Forelimb muscle (tissue), 1 donor: ENCODE measurements at places on chromosomes 7 and 10.

- no peak for DNase-seq
Measured at GRCh38 chr7:97971990-97972943, 17.7 kb downstream of the OCM2 start.

- DNase-seq = no peak
Measured at GRCh38 chr10:80144696-80145131, 12.2 kb downstream of the PLAC9 start.

DNA sequence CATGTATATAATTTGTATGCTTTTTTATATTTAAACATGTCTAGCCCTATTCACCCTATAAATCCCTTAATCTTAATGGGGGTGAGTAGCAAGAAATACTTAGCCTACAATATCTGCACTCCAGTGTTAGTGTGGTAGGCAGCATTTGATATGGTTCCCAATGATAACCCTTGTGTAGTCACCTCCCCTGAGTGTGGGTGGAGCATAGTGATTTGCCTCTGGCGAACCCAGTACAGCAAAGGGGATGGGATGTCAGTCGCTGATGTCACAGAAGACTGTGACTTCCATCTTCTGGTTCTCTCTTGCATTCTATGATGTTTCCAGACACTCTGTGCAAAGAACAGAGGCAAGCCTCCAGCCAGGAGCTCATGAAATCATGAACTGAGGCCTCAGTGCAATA is 211.2 kb downstream of the CRPPA start:
- DNase-seq = no peak

DNA sequence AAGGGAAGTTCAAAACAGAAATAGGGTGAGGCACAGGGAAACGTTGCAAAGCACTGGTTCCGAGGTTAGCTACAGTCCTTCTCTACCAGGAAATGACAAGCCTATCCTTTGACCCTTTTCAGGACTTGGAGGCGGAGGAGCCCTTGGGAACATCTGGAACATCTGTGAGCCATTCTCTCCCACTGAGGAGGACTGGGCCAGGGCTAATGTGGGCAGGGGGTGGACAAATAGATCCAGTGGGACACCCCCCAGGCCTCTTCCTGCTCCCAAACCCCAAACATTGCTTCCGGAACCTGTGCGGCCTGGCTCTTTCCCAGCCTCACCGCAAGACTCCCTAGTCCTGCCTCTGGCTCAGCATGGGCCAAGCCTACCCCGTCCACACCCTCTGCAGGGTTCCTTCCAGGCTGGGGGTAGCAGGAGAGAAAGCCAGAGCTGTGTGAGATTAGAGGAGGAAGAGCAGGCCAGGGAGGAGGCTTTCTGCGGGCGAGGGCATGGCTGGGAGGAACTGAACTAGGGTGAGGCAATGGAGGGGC is 36.5 kb downstream of the GHRHR start:
- no peak for DNase-seq

GRCh38 chr7:140676306-140676705 is 3.6 kb downstream of the ADCK2 start:
- DNase-seq = no peak

GRCh38 chr7:80563561-80564327 is 51.9 kb upstream of the GNAT3 start:
- no peak for DNase-seq

- no peak for DNase-seq
Measured at GRCh38 chr7:131501422-131501821, 55.0 kb downstream of the PODXL start.

DNA sequence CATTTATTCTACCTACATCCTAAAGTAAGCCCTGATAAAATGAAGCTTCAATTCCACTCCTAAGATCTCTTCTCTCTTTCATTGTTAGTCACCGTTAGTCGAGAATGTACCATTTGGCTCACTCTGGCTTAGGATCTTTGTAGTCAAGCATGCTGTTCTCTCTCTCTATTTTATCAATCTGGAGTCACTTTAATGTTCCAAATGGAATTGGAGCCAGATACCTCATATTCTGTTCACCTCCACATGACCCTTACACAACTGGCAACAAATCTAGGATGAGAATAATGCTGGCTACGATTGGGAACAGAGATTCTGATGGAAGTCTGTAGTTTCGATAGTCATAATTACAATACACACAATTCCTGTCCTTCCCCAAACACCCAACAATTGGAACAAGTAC is 213.7 kb downstream of the TWIST1 start:
- peak; percentile 48 for DNase-seq

DNA sequence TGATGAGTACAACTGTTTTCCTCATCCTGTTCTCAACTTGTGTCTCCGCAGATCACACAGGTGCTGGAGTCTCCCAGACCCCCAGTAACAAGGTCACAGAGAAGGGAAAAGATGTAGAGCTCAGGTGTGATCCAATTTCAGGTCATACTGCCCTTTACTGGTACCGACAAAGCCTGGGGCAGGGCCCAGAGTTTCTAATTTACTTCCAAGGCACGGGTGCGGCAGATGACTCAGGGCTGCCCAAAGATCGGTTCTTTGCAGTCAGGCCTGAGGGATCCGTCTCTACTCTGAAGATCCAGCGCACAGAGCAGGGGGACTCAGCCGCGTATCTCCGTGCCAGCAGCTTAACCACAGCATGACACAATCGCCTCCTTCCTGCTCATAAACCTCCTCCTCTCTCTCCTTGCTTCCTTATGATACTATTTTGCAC is 126.7 kb upstream of the PRSS58 start:
- DNase-seq = no peak

GRCh38 chr7:32279500-32279899 is 209.3 kb upstream of the PDE1C start:
- no peak for DNase-seq

DNA sequence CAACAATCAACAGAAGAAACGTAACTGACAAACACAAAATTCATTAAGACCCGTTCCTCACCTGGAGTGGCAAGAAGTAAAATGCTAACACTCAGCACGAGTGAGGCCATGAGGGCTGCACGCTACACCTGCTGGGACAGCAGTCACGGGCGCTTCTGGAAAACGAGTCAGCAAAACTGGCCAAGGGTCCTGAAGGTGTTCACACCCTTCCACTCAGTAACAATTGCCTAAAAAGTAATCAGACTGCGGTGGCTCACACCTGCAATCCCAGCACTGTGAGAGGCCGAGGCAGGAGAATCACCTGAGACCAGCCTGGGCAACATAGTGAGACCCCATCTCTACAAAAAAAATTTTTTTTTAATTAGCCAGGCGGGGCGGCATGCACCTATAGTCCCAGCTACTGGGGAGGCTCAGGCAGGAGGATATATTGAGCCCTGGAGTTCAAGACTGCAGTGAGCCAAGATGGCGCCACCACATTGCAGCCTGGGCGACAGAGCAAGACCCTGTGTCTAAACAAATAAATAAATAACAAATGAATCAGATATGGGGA is 199.1 kb downstream of the MAD1L1 start:
- DNase-seq = no peak

- no peak for DNase-seq
Measured at GRCh38 chr7:44959433-44959951, 19.3 kb downstream of the MYO1G start.

DNA sequence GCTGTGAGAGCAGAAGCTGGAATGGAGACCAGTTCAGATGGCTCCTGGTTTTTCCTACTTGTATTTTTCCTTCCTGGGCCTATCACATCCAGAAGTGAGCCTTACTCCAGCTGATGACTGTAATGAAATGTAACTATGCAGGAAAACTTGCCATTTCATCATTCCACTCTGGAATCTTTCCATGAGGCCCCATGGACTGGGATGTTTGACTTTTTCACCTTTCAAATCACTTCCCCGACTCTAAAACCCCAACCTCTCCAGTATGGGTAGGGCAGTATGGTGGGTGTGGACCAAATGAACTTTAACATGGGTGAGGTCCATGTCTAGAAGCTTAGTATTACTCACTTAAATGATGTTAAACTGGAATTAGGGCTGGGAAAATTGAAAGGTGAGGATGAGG is 40.3 kb upstream of the DLD start:
- DNase-seq = no peak

DNA sequence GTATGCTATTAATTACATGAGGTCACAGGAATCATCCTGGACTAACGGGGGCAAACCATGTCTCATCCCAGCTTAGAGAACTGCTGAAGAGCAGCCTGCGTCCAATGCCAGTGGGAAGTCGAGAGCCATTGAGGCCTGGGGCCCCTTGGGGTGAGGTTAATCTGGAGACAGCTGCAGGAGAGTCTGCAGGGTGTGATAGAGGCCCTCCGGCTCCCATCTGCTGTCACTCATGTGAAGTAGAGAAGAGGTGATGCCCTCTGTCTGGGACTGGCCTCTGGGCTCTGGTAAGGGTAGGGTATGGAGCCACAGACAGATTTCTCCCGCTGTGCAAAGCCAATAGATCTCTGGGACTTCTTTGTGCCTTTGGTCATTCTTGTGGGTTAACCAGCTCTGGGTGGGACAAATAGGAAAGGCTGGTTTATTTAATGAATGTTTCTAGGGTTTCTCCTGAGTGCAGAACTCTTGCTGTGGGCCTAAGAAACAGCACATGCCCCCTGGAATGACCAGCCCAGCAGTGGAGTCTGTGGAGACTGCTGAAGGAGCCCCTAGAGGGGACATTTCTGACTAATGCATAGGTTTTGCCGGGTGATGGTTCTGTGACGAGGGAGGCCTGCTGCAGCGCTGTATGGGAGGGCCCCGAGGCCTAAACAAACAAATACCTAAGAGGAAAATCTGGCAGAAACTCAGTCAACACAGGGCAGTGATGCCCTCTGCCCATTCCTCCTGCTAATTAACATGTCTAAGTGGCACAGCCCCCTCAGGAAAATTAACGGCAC is 34.5 kb downstream of the CRHR2 start:
- DNase-seq = no peak

DNA sequence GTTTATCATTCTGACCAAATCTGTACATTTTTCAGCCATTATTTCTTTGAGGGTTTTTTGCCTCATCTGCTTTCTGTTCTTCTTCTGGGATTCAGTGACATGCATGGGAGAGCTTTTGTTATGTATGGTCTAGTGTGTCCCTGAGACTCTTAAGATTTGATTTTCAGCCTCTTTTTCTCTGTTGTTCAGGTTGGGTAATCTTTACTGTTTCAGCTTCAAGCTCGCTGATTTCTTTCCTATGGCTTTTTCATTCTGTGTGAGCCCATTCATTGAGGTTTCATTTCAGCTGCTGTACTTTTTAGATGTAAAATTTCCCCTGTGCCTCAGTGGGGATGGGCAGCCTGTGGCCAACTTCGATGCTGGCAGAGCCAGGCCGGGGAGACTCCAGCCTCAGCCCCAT is 38.1 kb downstream of the FOXK1 start:
- DNase-seq = no peak

DNA sequence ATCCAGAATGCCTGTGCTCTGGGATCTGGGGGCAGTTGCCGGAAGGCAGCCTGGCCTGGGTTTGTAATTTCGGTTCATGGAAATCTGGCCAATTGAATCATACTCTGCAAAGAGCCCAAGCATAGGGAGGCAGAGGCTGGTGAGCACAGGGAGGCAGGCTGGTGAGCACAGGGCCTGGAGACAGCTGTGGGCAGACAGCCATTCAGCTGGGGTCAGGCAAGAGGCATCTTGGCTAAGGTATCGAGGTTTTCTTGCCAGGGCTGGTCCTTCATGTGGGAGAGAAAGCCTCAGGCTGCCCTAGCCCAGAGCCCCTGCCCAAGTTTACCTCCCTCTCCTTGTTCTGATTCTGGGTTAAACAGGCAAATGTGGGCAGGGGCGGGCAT is 63.7 kb upstream of the BAIAP2L1 start:
- no peak for DNase-seq

- DNase-seq = no peak
Measured at GRCh38 chr10:21511095-21511570, 14.3 kb downstream of the SKIDA1 start.

GRCh38 chr7:5278766-5279165 is 4.0 kb upstream of the SLC29A4 start:
- peak; percentile 47 for DNase-seq

GRCh38 chr7:25181532-25181931 is 46.8 kb downstream of the NPVF start:
- no peak for DNase-seq

GRCh38 chr10:80537086-80537735 is 491 bp upstream of the SH2D4B start:
- DNase-seq = no peak

- no peak for DNase-seq
Measured at GRCh38 chr7:137305901-137306621, 37.5 kb downstream of the PTN start.

DNA sequence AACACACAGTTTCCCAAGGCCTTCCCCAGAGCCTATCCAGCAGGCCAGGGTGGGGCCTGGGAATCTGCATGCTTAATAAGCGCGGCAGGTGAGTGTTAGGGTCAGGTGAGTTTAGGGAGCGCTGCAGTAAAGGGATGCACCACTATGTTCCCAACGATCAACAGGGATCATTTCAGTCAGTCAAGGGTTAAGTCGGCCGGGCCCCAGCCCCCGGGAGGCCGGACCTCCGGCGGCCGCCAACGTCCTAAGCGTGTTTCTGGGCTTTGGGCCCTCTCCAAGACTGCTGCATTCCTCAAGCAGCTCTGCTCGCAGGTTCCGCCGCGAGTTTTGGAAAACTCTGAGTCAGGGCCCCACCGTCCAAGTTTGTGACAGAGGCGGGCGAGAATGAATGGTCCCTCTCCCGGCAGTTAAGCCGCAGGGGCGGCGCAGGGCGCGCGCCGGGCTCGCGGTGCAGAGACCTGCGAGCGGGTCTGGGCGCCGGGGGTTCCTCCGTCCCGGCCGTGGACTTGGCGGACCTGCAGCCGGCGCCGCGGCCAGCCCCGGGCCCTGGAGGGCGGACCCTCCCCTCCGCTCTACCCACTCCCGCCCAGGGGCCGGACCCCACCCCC is 81.6 kb downstream of the ARHGAP22 start:
- peak; percentile 53 for DNase-seq

DNA sequence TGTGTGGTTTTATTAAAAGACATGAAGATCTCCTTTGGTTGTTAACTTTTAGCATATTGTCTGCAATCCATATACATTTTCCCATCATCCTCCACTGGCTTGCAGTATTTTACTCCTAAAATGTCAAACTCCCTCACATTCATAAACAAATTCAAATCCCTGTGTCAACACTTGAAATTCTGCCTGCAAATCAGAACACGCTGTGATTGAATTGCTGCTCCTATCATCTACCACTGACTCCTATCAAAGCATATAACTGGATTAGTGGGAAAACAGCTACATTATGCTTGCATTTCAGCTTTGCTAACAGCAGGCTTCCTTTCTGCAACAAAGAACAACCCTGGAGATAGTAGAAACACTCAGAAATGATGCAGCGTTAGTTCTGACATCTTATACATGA is 281.8 kb upstream of the HGF start:
- no peak for DNase-seq

- DNase-seq = no peak
Measured at GRCh38 chr10:105347487-105347886, 706.4 kb downstream of the SORCS3 start.
